Activated naive CD4-positive, alpha-beta T cell (primary cell): ENCODE measurements at places on chromosomes 3 and 15.

DNA sequence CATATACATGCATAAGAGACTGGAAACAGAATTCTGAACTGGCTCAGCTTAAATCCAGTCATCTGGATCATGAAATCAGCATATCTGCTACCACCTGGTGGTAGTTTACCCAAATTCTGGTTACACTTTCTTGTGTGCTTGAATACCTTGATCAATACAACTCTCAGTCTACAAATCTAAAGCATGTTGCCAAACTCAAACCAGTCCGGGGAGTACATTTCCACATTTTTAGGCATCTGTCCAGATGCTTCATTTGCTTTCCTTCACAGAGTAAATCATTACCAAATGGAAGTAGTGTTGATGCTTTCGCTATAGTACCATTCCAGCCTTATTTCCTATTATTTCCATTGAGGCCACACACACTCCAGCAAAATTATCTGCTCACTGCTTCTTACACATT lies 126.4 kb downstream of the P2RY1 start:
- DNase-seq: no peak

DNA sequence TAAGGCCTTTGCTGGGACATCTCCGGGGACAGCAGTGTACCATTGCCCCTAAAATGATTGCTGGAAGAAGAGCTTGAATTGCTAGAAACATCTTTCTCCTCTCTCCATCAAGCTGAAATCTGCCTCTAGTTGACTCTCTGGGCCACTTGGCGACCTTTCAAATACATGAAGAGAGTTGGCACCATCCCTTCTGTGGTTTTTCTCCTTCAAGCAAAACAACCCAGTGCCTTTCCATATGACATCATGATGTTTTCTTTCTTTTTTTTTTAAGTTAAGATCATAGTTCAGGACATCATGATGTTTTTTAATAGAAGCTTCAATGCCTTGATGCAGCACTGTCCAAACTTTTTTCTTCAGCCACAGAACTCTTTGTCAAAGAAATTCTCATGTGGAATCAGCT lies 144.0 kb upstream of the PTPRG start:
- DNase-seq: no peak

- no peak for DNase-seq
These were observed 7.3 kb downstream of the TRA2B start for GRCh38 chr3:185930393-185931107.

DNA sequence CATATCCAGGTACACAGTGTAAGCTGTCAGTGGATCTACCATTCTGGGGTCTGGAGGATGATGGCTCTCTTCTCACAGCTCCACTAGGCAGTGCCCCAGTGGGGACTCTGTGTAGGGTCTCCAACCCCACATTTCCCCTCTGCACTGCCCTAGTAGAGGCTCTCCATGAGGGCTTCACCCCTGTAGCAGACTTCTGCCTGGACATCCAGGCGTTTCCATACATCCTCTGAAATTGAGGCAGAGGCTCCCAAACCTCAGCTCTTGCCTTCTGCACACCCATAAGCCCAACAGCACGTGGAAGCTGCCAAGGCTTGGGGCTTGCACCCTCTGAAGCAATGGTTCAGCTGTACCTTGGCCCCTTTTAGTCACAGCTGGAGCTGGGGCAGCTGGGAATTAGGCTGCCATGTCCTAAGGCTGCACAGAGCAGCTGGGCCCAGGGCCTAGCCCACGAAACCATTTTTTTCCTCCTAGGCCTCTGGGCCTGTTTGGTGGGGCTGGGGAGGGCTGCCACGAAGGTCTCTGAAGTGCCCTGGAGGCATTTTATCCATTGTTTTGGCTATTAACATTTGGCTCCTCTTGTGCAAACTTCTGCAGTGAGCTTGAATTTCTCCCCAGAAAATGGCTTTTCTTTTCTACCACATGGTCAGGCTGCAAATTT lies 65.5 kb upstream of the FILIP1L start:
- DNase-seq: no peak

- no peak for DNase-seq
These were observed 16.6 kb downstream of the SLC4A7 start for GRCh38 chr3:27467545-27467944.

GRCh38 chr15:84402856-84403608 lies 167.5 kb downstream of the GOLGA6L4 start:
- no peak for DNase-seq

GRCh38 chr15:27796405-27797320 lies 302.5 kb downstream of the OCA2 start:
- DNase-seq: no peak

GRCh38 chr15:46764851-46765250 lies 952.5 kb upstream of the SEMA6D start:
- no peak for DNase-seq

DNA sequence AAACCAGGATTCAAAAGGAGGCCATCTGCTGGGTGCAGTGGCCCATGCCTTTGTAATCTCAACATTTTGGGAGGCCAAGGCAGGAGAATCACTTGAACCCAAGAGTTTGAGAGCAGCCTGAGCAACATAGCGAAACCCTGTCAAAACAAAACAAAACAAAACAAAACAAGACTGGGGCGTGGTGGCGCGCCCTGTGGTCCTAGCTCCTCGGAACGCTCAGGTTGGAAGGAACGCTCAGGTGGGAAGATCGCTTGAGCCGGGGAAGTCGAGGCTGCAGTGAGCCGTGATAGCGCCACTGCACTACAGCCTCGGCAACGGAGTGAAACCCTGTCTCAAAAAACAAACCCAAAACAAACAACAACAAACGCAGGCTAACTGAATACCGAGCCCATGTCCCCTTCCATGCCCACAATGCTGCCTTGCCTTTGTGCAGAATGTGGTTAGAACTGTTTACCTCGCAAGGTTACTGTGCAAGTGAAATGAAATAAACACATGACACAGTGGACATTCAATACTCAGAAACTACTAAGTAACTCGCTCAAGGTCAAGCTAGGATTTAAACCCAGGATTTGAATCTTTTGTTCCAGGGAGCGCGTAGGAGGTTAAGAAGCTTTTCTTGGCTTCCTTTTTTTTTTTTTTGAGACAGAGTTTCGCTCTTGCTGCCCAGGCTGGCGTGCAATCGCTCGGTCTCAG lies 766 bp upstream of the EMC4 start:
- DNase-seq: no peak

- peak; percentile 25 for DNase-seq
These were observed 265.1 kb downstream of the NFKBIZ start for GRCh38 chr3:102114264-102114979.

GRCh38 chr3:151015767-151016477 lies 43.4 kb upstream of the CLRN1 start:
- DNase-seq: no peak

DNA sequence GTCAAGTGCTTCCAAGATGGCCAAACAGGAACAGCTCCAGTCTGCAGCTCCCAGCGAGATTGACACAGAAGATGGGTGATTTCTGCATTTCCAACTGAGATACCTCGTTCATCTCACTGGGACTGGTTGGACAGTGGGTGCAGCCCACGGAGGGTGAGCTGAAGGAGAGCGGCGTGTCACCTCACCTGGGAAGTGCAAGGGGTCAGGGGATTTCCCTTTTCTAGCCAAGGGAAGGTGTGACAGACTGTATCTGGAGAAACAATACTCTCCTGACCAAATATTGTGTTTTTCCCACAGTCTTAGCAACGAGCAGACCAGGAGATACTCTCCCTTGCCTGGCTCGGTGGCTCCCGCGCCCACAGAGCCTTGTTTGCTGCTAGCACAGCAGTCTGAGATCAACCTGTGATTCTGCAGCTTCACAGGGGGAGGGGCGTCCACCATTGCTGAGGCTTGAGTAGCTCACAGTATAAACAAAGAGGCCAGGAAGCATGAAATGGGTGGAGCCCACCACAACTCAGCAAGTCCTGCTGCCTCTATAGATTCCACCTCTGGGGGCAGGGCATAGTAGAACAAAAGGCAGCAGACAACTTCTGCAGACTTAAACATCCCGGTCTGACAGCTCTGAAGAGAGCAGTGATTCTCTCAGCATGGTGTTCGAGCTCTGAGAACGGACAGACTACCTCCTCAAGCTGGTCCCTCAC lies 293.5 kb upstream of the SUCLG2 start:
- peak; percentile 55 for DNase-seq

DNA sequence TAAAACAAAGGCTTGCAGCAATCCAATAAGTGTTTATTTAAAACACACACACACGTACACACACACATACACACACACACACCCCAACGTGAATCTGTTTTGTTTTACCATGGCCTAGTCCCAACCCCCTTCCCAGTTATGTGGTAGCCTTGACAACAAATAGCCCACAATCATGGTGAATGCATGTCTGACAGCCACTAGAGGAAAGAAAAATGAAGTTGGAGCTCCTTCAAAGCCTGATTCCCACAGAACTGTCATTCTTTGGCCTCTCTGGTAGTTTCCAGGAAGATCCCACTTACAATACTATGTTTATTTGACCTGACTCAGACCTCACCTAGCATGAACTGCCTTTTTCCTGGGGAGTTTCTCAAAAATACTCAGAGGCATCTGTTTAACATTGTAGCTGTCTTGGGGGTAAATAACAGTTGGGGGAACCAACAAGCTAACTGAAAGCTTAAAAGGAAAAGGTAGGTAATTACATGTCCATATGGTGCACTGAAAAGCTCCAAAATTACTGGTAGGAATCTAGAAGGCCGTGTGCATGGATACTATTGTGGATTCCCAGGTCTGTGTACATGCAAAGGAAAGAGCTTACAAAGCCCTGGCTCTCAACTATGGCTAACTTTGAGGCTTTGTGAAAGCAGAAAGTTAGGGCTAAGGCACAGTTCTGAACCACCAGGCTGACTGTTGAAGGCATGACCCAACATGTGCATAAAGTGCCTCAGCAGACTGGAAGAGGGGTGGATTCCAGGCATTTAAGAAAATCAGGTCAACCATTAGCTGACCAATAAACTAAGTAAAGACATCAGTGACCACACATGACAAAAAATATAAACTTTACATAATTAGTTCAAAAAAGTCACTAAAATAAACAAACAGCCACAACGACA lies 65.3 kb downstream of the FAIM start:
- DNase-seq: no peak

- no peak for DNase-seq
These were observed 135.3 kb downstream of the MEX3B start for GRCh38 chr15:81910355-81911021.

GRCh38 chr3:178483704-178484103 lies 52.5 kb upstream of the KCNMB2 start:
- no peak for DNase-seq
